ENCODE measurements at places on chromosomes 1 and 21. TPM values are rescaled to one million over a fixed set of nuclear protein-coding genes. Genes with fewer than 3 reads are reported as not detected.

Gene CTNNBIP1
- 74.9 TPM for total RNA-seq

Gene HJV
- not detected for total RNA-seq

Gene ILDR2
- 1.7 TPM for total RNA-seq

DNA sequence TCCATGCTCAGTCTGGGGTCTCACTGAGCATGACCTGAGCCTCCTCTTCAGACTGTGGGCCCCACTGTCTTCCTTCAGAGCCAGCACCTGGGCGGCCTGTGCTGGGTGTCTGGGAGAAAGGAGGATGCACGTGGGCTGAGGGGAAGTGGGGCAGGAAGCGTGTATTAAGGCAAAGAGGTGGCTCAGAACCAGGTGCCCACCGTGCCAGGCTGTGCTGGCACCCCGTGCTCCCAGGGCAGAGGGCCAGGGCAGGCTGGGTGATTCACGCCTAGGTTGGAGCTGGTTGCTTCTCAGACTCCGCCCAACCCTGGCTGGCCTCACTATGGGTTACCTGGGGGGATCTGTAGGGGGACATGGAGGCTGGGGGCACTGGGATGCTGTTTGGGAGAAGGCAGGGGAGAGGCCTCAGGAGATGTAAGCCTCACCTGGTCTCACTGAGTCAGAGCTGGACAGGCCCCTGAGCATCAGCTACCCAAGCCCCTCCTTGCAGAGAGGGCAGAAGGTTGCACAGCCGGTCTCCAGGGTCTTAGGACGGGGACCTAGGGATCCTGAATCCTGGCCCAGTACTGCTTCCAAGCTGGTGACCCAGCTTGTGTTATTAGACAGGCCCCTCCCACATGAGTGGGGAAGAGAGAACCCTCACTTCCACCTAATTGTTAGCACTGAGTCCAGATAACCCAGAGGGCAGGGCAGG, 18.6 kb upstream of the PADI1 start:
- no peaks in the 10 kb centered on the region for H3K36me3 ChIP-seq
- H3K4me1 ChIP-seq = no peaks in the 10 kb centered on the region
- H3K27ac ChIP-seq = peak overlapping the region; percentile 33
- H3K27me3 ChIP-seq = no peaks in the 10 kb centered on the region
- DNase-seq = no peak

DNA sequence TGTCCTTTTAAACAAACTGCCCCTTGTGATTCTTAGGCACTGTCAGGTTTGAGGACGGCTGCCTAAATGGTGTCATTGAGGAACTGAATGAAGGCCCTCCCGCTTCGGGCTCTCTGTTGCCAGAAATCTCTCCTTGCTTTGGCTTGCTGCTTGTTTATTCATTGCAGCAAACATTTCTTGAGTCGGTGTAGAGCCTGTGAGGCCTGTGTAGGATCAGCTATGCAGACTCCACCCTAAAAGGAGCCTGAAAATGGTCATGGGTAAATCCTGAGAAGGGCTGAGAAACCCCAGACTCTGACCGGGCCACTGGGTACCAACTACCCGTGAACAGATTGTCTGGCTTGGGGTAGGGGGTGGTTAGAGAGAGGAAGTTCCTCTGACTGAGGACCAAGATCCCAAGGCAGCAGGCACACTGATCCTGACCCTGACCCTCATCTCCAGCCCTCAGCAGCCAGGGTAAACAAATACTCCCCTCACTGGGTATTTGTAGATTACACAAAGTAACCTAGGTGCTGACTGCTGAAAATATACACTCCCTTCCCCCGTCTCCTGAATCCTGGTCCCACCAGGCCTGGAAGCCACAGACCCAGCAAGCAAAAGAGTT, 3.1 kb downstream of the IL6R start:
- H3K36me3 ChIP-seq = no peaks in the 10 kb centered on the region
- H3K4me3 ChIP-seq = no peak overlapping the region
- H3K27me3 ChIP-seq = peaks cover 37% of the 10 kb centered on the region
- H3K4me1 ChIP-seq = peaks cover 23% of the 10 kb centered on the region
- H3K27ac ChIP-seq = peak overlapping the region; percentile 67

DNA sequence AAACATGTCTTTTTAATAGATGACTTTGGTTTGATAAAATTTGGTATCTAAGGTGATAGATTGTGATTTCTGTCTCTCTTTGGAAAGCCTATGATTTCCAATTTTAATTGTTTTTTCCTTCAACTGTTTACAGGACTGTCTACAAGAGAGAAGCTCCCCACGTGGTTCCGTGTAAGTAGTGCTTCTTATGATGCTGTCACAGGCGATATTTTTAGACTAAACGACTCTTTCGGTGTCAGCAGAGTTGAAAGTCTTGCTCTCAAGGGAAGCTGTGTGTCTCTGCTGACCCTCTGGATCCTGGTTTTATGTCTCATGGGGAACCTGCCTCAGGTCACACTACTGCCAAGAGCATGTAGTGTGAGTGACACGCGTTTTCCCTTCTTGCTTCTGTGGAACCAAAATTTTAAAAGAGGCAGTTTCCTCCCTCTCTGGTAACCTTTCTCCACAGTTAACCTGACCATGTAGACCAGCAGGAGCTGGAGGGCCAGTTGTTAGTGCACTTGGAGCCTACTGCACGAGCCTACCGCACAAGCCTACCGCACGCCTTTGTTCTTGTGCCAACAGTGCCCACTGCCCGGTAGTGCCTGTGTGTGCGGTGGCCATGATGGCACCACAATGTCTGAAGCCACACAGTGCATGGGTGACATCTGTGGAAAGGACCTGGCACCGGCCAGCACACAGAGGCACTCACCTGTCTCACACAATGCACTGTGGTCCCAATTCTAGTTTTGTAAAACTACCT, 91.9 kb downstream of the PCBP3 start:
- no peak overlapping the region for H3K4me3 ChIP-seq
- H3K36me3 ChIP-seq = no peaks in the 10 kb centered on the region
- no peaks in the 10 kb centered on the region for H3K27me3 ChIP-seq

- H3K27me3 ChIP-seq = no peaks in the 10 kb centered on the region
- peaks cover 2% of the 10 kb centered on the region for H3K4me1 ChIP-seq
- no peak overlapping the region for H3K27ac ChIP-seq
Observed at GRCh38 chr1:211764701-211765100, 65.9 kb downstream of the LPGAT1 start.

- H3K27me3 ChIP-seq = no peaks in the 10 kb centered on the region
- H3K4me3 ChIP-seq = peak within 1 kb of the TSS; percentile 51
- peaks cover 2% of the 10 kb centered on the region for H3K36me3 ChIP-seq
- DNase-seq = no peak
- peaks cover 52% of the 10 kb centered on the region for H3K4me1 ChIP-seq
Observed at GRCh38 chr1:193185901-193186731, at the start of gene B3GALT2. Gene B3GALT2, minus strand, starts transcription at chr1:193186613. Its CDS starts 5,051 bp downstream, at chr1:193181562.

GRCh38 chr1:183870351-183871077, 65.6 kb downstream of the RGL1 start:
- DNase-seq = no peak
- peaks cover 16% of the 10 kb centered on the region for H3K4me1 ChIP-seq
- H3K27me3 ChIP-seq = no peaks in the 10 kb centered on the region
- H3K4me3 ChIP-seq = no peak overlapping the region
- H3K27ac ChIP-seq = no peak overlapping the region

GRCh38 chr1:97245682-97246081, 524.1 kb downstream of the PTBP2 start:
- no peak overlapping the region for H3K27ac ChIP-seq
- H3K4me1 ChIP-seq = no peaks in the 10 kb centered on the region
- H3K4me3 ChIP-seq = no peak overlapping the region
- no peak for DNase-seq
- peaks cover 2% of the 10 kb centered on the region for H3K36me3 ChIP-seq

GRCh38 chr1:14254251-14254650, 344.2 kb upstream of the KAZN start:
- H3K27ac ChIP-seq = no peak overlapping the region
- DNase-seq = no peak
- no peaks in the 10 kb centered on the region for H3K36me3 ChIP-seq
- H3K4me1 ChIP-seq = peaks cover 7% of the 10 kb centered on the region
